ENCODE measurements at places on chromosomes 7 and 10. TPM values are rescaled to one million over a fixed set of nuclear protein-coding genes. Genes with fewer than 3 reads are reported as not detected.

The PRKG1 gene
- not detected for total RNA-seq

The SLC13A1 gene
- total RNA-seq: not detected

The UCMA gene
- total RNA-seq: not detected

The HTRA1 gene
- total RNA-seq: not detected

DNA sequence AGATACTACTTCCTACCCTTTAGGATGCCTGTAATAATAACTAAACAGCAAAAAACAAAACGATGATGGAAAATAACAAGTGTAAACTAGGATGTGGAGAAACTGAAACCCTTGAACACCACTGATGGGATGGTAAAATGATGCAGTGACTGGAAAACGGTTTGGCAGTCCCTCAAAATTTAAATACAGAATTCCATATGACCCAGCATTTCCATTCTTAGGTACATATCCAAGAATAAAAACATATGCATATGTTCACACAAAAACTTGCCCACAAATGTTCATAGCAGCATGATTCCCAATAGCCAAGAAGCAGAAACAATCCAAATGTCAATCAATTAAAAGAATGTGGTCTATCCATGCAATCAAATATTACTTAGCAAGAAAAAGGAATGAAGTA is 25.8 kb downstream of the SMURF1 start:
- H3K27ac ChIP-seq: no peak overlapping the region
- H3K4me3 ChIP-seq: no peak overlapping the region
- H3K27me3 ChIP-seq: no peaks in the 10 kb centered on the region
- H3K36me3 ChIP-seq: peaks cover 43% of the 10 kb centered on the region
- no peak for DNase-seq

GRCh38 chr7:121480566-121481335 is 84.6 kb upstream of the FAM3C start:
- peaks cover 3% of the 10 kb centered on the region for H3K4me1 ChIP-seq
- no peak for DNase-seq
- H3K36me3 ChIP-seq: peaks cover 2% of the 10 kb centered on the region
- H3K27ac ChIP-seq: no peak overlapping the region

GRCh38 chr10:125441151-125441550 is 241.8 kb downstream of the TEX36 start:
- no peak overlapping the region for H3K27ac ChIP-seq
- no peak for DNase-seq
- no peaks in the 10 kb centered on the region for H3K36me3 ChIP-seq
- H3K4me1 ChIP-seq: no peaks in the 10 kb centered on the region

- DNase-seq: no peak
- peaks cover 22% of the 10 kb centered on the region for H3K27me3 ChIP-seq
- H3K36me3 ChIP-seq: no peaks in the 10 kb centered on the region
- peaks cover 5% of the 10 kb centered on the region for H3K4me1 ChIP-seq
- no peak overlapping the region for H3K27ac ChIP-seq
These were observed 5.8 kb downstream of the GNAI1 start for GRCh38 chr7:80140388-80140787.

DNA sequence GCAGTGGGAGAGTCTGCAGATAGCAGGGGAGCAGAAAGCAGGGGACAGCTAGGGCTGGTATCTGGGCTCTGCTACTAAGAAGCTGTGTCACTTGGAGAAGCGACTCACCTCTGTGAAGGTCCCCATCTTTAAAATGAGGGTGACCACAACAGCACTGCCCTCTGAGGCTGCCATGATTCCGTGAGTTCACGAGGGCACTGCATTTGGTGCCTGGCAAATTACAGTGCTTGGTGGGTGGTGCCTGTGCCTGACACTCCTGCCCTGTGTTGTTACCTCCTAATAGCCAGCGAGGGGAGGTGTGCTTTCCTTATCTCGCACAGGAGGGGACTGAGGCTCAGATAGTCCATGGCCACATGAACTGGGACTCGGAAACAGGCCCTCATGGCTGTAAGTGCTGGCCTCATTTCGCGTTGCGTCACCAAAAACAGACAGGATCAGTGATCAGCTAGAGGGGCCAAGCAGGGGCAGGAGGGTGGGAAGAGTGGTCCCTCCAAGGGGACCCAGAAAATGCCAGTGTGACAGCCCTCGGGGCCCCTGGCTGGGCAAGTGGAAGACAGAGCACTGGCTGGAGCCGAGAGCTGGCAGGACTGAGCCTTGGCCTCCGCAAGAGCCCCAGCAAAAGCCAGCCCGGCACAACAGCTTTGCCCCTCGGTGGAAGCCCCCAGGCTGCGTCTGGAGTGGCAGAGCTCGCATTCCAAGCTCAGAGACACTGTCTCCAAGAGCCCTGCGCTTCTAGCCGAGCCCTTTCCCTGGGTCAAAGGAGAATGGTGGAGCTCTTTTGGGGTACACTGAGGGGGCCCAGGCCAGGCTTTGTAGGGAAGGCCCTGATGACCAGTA is 17.3 kb upstream of the BNIP3 start:
- peaks cover 4% of the 10 kb centered on the region for H3K4me1 ChIP-seq
- H3K36me3 ChIP-seq: no peaks in the 10 kb centered on the region
- no peak for DNase-seq
